ENCODE measurements at places on chromosomes 4 and X.

GRCh38 chr4:144715230-144715629 is 69.3 kb downstream of the HHIP start:
- no peak for DNase-seq

DNA sequence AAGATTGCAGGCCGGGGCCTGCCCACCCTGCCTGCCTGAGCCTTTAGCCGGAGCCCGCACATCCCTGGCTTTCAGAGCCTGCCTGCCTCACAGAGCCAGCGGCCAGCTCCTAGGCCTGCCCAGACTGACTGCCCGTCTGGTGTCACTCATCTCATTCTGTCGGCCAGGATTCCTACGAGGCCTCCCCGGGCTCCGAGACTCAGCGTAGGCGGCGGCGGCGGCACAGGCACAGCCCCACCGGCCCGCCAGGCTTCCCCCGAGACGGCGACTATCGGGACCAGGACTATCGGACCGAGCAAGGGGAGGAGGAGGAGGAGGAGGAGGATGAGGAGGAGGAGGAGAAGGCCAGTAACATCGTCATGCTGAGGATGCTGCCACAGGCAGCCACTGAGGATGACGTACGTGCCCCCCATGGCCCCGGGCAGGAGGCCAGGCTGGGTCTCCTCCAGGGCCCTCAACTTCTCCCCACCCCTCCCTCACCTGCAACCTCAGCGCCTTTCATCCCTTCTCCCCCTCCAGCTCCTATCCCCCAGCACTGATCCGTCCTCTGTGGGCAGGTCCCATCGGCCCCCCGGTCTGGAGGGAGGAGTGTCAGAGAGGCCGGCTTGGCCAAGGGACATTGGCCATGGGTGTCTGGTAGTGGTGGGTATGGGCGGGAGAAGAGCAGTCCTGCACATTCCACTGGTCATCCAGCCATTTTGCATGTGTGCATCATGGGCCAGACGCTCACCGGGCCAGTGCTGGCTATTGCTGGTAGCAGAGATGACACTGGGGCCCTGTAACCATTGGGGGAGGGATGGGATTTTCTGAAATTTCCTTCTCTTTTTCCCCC is 22.6 kb upstream of the UBA1 start:
- no peak for DNase-seq

- DNase-seq, result no peak
Observed at GRCh38 chr4:37464373-37465128, 220.0 kb downstream of the NWD2 start.

GRCh38 chrX:135006187-135006586 is 15.4 kb downstream of the SMIM10 start:
- no peak for DNase-seq

DNA sequence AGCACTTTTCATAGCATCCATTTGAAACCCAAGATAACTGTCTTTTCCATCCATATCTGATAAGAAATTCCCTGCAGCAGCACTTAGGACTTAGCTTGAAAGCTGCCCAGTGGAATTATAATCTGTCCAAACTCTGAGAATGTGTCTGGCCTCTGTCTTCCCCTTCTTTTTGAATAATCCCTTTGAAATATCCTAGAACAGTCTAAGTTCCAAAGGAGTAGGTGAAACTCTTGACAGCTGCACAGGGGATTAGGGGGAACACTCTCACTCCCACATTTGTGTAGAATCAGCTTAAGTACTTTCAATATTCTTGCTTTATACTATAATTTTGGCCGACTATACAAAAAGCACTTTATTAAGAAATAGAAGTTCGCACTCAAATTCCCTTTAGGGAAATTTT is 157.7 kb downstream of the PAPSS1 start:
- DNase-seq, result no peak

GRCh38 chr4:151429957-151430570 is 21.1 kb downstream of the FHIP1A start:
- DNase-seq, result peak; percentile 7

DNA sequence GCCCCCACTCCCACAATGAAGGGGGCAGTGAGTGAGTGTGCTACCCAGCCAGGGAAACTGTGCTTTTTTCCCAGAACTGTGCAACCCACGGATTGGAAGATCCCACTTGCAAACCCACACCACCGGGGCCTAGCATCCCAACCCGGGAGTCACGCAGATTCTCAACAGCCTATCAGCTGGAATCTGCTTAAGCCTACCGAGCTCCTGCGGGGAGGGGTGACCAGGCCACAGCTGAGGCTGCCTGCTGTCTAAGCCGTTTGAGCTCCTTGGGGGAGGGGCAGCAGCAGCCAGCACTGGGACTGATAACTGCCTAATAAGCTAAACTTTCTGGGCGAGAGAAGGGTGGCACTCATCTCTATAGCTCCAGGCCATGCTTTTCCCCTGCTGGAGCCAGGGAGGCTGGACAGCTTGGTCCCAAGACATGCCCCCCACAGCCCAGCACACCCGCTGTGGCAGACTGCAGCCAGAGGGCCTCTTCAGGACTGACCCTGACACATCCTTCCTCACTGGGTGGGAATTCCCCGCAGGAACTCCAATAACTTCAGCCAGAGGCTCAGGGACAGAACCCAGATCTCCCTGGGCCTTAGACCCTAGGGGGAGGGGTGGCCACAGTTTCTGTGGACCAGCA is 161.3 kb upstream of the MAGEB18 start:
- DNase-seq, result no peak

DNA sequence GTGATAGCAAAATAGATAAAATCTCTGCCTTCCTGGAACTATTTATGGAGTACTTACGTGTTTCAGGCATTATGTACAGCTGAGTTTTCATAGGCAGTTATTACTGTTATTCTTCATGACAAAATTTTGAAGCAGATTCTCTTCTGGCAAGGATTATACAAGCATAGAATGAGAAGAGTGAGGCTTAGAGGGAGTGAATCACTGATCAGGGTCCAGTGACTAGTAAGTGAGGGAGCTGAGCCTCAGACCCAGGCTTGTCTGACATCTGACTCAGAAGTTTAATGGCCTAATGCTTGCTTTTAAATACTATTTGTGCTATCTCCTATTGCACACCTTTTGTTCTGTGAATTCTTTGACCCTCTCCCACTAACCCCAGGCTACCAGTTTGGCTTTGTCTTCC is 110.6 kb downstream of the DTHD1 start:
- DNase-seq, result no peak

GRCh38 chr4:133146574-133147241 is 2.4 kb upstream of the PCDH10 start:
- peak; percentile 56 for DNase-seq

GRCh38 chr4:8364848-8365350 is 75.6 kb downstream of the ACOX3 start:
- DNase-seq, result no peak

- DNase-seq, result peak; percentile 79
Observed at GRCh38 chrX:115378471-115378870, 89.0 kb downstream of the LUZP4 start.

DNA sequence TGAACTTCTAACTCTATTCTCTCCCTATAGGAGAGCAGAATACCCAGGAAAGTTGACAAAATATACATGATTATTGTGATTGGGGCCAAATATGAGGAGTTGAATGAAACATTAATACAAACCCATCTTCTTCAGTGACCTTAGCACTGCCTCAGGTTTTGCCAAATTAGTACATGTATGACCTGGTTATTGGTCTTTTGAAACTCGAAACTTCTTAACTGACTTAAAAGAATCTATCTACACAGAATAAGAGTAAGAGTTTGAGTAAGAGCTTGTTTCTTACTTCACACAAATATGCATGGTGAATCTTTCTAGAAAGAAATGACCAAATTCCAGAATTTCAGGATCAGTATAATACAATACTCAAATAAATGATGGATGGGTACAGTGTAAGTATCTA is 213.0 kb upstream of the GK2 start:
- DNase-seq, result no peak

GRCh38 chrX:44068043-44068442 is 94.9 kb upstream of the NDP start:
- no peak for DNase-seq

DNA sequence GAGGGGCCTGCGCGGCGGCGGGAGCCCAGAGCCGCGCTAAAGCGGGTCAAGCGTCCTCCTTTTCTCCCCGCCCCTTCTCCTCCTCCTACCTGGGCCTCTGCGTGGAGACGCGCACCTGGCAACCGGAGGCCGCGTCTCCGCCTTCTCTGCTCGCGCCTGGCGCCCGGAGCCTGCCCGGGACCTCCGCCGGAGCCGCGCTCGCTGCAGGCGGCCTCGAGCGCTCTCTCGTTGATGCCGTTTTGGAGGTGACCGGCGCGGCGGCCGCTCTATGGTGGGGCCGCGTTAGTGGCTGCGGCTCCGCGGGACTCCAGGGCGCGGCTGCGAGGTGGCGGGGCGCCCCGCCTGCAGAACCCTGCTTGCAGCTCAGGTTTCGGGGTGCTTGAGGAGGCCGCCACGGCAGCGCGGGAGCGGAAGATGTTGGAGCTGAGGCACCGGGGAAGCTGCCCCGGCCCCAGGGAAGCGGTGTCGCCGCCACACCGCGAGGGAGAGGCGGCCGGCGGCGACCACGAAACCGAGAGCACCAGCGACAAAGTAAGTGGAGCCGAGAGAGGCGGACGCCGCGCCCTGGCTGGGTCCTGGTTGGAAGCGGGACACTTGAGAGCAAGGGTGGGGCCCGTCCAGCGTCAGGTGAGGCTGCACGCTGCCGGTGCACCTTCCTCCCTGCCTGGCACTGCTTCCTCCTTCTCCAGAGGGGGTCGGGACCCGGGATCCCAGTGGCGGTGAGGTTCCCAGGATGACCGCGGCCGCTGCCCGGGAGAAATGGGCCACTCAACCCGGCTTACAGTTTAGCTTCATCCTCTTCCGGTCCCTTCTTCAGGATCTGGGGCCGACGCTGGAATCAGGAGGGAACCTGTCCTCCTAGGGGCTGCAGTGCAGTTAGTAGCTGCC is at the start of gene CDS1:
Gene CDS1 (plus strand): TSS at position 140 of the 888 bp plus-strand sequence. CDS start 275 bp downstream, at position 415.
- DNase-seq, result no peak

GRCh38 chr4:172998527-172999469 is 169.8 kb upstream of the GALNT7 start:
- DNase-seq, result peak; percentile 91

GRCh38 chr4:24988776-24989175 is 42.0 kb downstream of the LGI2 start:
- DNase-seq, result peak; percentile 74

DNA sequence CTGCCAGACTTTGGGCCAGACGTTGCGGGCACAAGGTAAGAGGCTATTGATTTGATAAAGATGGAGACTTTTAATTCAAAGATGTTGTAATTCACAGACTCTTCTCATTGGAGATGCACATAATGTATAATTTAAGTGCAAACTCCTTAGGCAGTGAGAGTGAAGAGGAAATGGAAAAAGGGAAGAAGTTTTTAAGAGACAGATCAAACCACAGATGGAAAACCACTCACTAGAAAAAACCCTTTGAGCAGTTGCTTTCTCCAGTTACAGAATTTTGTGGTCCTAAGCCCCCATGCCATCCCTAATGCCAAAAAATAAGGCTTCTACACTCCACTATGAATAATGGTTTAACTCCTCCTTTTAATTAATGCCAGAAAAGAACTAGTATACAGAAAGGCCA is 977.1 kb upstream of the PRKX start:
- DNase-seq, result no peak

DNA sequence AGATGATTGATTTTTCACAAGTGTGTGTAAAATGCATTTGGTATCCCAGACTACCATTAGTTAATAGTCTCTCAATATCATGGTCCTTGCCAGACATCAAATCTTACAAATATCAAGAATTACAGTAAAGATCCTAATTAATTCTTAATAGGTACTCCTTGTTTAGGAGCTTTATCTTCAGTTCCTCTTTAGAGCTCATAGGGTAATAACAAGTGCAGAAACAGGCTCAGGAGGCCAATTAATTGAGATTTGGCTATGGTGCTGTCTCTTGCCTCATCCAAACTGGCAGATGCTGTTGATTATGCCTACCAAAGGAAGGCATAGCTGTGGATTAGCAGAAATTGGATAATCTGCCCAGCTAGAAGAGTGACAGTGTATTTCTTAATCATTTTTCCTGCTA is 6.9 kb downstream of the MTMR1 start:
- no peak for DNase-seq

DNA sequence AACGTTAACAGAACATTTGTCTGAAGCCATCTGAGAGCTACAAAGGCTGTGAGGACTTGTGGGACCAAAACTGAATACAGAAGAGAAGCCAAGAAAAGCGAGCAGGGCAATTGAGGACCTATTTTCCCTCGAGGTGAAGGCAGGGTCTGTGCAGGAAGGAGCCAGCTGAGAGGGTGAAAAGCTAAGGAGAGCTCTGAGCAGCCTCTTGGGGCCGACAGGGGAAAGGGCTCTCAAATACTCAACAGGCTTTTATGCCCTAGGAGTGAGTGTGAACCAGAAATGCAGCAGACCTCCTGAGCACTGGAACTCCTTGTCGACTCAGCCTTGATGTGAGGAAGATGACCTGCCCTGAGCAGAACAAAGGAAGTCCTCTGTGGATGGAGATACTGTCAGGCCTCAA is 54.2 kb downstream of the C4orf50 start:
- DNase-seq, result no peak

- DNase-seq, result no peak
Observed at GRCh38 chr4:115841871-115842270, 728.5 kb upstream of the NDST4 start.

DNA sequence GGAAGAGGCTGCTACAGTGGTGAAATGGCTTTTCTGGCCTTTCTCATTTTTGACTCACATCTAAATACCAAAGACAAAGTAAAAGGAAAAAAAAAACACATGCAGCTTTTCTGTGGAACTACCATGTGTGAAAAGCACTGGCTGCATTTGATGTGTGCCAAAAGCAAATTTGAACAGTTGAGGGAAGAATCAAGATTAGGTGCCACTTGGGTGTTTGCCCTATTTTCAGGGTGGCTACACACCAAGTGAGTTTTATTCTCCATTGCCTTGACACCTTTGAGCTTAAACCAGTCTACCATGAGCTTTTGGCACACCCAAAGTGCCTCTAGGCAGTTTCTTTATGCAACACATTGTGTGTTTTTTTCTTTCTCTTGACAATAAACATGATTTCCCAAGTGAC is 423.9 kb downstream of the FAM133A start:
- no peak for DNase-seq

DNA sequence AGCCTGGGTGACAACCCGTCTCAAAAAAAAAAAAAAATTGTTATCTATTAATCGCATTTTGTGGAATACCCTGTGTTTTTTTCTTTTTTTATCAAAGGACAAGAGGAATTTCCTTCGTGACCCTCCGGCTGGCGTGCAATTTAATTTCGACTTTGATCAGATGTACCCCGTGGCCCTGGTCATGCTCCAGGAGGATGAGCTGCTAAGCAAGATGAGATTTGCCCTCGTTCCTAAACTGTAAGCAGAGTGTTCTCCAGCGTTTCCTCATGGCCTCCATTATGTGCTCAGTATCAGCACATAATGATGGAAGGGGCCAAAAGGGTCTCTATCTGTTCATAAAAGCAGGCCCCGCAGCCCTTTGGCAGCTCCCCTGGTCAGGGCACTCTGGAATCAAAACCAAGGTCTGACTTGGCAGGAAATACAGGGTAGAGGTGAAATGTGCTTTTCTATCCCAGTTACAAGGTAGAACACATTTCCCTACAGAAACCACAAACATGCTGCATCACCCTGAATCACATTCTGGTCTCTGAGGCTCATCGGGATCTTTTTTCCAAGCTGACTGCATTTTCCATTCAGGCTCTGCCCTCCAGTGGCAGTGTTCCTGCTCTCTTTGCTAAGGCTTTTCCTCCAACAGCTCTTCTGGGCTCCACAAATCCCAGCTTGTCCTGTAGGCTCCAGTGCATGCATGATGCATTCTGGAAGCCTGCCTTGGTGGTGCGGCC is 24.4 kb downstream of the SYAP1 start:
- DNase-seq, result peak; percentile 72
